ENCODE measurements at places on chromosomes 4 and X.

DNA sequence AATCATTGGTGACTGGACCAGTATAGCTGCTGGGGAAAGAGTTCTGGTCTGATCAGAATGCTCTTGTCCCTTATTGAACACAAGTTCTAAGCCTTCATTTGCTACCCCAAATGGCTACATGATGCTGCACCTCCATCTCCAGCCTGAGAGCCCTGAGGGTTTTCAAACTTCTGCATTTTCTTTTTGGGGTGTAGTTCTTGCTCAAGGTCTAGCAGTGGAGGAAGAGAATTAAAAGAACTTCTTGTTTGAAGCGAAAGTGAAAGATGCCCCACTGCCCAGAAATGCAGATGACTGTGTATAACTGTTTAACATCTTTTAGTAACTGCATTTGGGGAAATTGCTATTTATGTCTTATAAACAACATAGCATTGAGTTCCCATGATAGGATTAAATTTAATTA lies 38.5 kb downstream of the LAMTOR3 start:
- DNase-seq, result peak; percentile 35

DNA sequence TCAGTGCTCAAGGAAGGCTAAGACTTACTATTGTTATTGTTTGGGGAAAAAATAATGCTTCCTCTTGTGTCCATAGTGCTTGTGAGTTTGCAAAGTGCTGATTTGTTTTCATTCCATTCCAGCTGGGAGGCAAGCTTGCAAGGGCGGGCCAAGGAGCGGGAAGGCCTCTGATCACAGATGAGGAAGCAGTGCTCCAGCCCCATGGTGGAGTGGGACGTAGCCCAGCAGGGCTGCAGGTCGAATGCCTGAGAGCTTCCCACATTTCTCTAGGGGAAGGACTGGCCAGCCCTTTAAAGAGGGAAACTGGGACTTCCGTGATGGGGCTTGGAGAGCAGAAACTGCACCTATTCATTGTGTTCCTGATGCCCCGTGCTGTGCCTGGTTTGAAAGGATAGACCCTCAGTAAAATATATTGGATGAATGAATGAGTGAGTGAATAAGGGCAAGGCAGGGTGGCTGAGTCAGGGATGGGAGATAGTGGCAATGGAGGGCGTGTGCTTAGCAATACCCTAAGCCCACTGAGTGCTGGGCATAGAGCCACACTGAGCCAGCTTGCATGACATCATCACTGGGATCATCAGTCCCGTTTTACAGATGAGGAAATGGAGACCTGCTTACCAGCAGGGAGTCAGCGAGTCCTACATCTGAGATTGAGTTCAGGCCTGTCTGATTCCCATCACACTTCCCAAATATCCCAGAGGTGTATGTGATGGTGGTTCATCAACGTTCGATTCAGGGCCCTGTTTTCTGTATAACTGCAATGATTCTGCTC lies 17.9 kb upstream of the NSG1 start:
- no peak for DNase-seq

- no peak for DNase-seq
Observed at GRCh38 chr4:130563185-130563888, 1467.4 kb downstream of the C4orf33 start.

DNA sequence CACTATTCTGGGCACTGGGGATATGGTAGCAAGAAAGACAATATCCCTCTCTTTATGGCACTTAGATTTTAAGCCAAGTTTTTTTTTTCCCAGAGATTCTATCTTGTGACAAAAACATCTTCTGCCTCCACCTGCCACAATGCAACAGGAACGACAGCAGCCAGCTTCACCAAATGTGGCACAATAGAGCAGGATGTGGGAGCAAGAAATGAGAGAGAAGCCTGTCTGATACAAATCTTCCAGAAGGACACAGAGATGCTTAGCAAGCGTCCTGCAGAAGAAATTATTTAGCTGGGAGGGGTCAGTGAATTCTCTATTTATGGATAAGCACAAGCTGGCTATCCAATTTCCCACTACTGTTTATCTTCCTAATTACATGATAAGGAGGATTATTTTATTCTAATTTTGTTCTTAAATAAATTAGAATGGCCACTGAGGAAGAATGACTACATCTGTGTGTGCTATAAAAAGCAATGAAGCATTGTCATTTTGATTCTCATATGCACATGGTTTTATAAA lies 27.1 kb upstream of the ZNF330 start:
- DNase-seq, result no peak

DNA sequence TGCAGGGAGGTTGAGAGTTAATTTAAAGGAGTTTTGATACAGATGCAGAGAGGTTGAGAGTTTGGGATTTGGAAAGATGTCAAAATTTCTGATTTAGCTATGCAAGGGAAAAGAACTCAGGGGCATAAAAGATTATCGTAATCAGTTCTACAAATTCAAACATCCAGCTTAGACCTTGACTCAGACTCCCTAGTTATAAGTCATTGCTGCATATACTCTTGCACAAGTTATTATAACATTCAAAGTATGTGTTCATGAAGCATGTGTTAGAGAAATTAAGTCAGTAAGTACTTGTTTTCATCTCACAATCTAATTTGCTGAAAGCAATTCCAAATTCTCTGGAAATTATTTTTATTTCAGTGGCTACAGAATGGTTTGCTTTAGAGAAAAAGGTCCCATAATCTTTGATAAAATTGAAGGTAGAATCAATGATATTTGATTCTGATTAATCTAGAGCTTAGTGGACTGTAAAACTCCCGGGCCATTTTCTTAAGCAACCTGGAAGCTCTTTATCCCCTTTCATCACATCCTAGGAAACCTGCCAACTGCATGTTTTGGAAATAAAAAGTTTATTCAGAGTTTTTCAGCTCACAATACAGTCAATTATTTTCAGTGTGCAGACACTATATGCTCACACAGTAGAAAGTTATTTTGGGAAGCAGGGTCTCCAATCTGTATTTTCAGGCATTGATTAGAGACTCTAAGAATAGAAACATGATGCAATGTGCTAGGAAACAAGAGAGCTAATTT lies 132.9 kb upstream of the SPANXC start:
- DNase-seq, result no peak

GRCh38 chr4:101981756-101982155 lies 191.2 kb downstream of the BANK1 start:
- peak; percentile 73 for DNase-seq

Data from KG1 (cell line).